Hypothalamus (tissue), 51 donors: ENCODE measurements at places on chromosomes 1 and 21.
A peak's percentile ranks its signal among the peaks of the same experiment; 100 is the strongest.

- no peak for DNase-seq
These were observed 7.1 kb upstream of the PRKCZ start for GRCh38 chr1:2042830-2043773.

DNA sequence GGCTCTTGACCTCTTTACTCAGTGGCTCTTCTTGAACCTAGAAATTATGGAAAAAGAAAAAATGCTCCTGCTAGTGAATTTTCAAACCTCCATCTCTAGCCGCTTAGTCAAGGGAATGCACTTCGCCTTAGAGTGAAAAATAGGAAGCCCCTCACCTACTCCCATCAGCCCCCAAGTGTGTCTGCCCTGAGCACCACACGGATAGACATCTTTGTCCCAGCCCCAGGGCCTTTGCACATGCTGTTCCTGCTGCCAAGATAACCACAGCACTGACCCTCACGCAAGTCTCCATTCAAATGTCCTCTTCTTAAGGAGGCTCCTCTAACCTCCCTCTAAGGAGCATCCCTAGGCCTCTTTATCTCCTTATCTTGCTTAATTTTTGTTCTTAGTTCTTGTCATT is 59.6 kb downstream of the FBXO2 start:
- no peak for DNase-seq

DNA sequence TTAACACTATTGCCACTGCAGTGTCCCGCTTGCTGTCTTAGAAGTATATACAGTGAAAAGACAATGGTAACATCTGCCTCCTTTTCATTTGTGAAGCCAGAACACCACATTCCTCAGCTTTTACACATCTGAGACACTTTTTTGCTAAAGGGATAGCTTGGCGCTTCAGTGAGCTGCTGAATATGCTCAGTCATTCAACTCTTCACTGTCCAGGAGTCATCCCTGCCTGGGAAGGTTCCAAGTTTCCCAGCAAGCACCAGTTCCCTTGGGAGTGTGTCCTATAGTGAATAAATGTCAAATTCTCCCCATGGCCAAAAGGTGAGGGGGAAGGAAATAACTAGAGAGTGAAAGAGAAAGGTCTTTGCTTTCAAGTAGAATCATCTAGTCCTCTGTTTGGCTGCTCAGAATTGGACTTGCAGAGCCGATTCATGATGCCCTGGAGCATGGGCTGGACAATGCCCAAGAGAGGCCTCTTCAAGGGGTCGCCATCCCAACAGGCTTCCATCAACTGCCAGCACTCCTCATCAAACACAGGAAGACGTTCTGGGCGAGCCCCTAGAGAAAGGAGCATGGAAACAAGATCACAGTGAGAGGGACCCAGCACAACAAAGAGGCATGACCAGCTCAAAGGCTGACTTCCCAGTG is 25.5 kb upstream of the RBBP5 start:
- DNase-seq, result no peak

- DNase-seq, result no peak
These were observed 26.2 kb upstream of the KIF26B start for GRCh38 chr1:245128381-245129101.

GRCh38 chr1:85087659-85088407 is 39.5 kb upstream of the MCOLN3 start:
- DNase-seq, result no peak

GRCh38 chr1:153796786-153797659 is 21.8 kb downstream of the SLC27A3 start:
- DNase-seq, result peak; percentile 20

- DNase-seq, result no peak
These were observed 251.4 kb downstream of the FAM72C start for GRCh38 chr1:143720087-143721023.

GRCh38 chr1:180252638-180253536 is 22.8 kb downstream of the LHX4 start:
- no peak for DNase-seq

- no peak for DNase-seq
These were observed 20.8 kb upstream of the BTG2 start for GRCh38 chr1:203284411-203285123.

DNA sequence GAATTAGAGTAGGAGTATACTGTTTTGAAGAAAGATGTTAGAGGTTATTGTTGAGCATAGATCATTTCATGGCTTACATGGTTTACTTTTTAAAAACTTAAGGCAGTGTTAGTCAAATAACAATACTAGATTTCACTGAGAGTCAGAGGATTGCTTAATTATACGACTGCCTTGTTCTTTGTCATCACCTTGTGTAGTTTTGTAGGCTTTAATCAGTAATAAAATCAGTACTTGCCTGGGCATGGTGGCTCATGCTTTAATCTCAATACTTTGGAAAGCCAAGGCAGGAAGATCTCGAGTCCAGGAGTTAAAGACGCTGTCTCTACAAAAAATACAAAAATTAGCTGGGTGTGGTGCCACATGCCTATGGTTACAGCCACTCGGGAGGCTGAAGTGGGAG is 41.3 kb upstream of the GPR52 start:
- no peak for DNase-seq

- DNase-seq, result no peak
These were observed 26.6 kb downstream of the ABCG1 start for GRCh38 chr21:42245331-42246193.

DNA sequence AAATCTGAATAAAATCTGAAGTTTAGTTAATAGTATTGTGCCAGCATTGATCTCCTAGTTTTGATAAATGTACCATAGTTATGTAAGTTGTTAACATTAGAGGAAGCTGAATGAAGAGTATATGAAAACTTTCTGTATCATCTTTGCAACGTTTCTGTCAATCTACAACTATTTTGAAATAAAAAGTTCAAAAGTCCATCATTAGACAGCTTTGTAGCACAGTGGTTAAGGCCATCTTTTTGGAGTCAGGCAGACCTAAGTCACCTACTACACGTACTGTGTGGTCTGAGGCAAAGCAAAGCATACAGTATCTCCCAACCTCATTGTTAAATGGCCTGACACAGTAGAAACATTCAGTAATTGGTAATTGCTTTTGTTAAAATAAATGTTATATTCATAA is 47.9 kb upstream of the ATP1A1 start:
- no peak for DNase-seq

DNA sequence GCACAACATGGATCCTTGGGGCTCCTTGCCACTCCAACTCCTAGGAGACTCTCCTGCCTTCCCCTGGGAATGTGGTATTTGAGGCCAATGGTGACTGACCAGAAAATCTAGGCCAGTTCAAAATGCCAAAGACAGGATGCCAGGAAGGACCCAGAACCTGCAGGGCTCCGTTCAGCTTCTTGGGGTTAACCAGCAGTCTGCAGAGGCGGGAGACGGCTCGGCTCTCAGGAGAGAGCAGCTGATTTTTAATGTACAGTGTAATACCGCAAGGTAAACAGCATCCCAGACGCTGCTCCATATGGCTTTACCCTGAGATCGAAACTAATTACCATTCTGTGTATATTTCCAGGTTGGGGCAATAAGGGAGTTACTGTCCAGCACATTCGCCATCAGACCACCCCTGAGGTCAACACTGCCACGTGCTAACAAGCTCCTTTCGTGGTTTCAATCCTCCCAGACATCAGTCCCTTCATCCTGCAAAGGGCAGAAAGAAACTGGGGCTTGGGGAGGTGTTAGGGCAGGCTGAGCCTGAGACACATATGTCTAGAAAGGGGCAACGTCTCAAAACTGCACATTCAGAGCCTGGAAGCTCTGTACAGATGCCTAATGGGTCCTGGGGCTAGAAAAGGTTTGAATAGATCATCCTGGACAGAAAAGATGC is 16.7 kb downstream of the ITPKB start:
- no peak for DNase-seq

DNA sequence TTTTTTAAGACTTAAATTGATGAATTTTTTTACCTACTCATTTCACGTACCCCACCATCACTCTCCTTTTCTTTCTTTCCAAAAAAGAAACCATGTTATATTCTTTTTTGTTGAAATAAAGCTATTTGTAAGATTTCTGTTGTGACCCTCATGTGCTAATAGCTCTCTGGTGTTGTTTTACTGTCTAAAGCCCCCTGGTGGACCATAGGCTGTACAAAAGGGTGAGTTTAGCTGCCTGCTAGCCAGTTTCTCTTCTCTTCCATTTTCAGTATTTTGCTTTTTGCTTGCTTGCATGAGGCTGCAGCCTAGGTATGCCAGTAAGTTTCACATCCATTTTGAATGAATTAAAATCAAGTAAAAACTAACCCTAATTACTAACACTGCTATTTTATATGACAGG is 15.6 kb upstream of the VAMP3 start:
- DNase-seq, result no peak

- DNase-seq, result no peak
These were observed 380 bp upstream of the FBXO28 start for GRCh38 chr1:224113545-224113917.

DNA sequence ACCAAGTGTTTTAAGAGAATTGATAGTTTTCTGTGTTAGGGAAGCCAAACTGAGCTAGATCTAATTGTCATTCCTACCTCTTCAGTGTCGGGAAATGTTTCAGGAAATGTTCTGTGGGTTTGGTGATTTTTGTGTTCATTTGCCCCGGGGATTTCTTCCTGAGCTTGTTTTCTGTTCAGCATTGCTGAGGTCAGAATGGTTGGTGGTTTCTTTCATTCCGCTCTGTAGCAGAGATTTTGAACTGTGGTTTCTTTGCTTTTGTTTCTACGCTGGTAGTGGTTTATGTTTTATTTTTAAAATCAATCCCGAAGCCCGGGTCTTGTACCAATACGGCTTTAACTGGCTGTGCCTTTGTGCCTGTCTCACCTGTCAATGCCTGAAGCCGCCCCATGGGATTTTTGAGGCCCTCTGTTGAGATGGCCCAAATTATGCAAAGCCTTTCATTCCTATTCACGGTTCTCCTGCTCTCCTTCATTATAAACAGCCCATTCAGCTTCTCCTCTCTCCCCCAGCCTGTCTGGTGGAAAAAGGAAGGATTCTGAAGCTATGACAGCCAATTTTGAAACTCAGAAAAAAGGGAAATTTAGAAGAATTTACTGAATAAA is 417.2 kb upstream of the KAZN start:
- no peak for DNase-seq

DNA sequence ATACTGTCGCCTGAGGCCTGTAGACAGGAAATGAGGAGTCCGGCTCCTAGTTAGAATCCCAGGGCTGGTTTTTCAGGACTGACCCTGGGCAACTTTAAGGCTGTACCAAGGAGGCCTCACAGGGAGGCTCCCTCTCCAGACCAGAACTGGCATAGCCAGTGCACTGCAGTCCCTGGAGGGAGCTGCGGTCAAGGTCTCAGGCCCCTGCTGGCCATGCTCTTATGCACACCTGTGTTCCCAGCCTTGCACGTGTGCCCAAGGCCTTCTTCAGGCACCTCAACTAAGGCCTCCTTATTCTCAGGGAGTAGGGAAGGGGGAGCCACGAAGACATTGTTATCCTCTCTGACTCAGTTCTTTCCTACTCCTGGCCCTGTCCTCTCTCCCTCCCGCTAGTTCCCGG is 22.0 kb upstream of the IFNAR1 start:
- no peak for DNase-seq

DNA sequence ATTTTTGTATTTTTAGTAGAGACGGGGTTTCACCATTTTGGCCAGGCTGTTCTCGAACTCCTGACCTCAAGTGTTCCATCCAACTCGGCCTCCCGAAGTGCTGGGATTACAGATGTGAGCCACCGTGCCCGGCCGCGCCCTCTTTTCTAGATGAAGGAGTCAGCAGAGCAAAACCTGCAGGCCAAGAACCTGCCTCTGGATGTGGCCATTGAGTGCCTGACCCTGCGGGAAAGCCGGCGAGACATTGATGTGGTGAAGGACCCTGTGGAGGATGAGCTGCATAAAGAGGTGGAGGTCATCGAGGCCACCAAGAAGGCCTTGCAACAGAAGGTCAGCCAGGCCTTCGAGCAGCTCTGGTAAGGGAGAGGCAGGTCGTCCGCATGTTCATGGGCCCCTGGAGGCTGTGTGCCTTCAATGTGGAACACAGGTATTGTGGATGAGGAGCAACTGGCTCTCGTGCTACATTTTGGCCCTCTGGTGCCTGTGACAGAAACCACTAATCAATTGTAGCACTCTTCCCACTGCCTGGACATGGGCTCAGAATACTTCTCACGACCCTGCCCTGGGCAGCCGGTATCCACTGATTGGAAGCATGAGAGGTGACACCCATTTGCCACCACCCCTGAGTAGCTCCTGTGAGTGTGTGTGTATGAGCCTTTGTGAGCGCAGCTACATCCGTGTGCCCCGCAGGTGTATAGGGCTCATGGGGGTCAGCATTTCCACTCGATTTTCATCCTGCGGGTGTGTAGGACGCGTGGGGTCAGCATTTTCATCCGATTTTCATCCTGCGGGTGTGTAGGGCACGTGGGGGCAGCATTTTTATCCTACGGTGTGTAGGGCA is 2.0 kb downstream of the TEKT2 start:
- DNase-seq, result no peak

- DNase-seq, result no peak
These were observed 104.3 kb downstream of the PAPPA2 start for GRCh38 chr1:176567190-176567794.

DNA sequence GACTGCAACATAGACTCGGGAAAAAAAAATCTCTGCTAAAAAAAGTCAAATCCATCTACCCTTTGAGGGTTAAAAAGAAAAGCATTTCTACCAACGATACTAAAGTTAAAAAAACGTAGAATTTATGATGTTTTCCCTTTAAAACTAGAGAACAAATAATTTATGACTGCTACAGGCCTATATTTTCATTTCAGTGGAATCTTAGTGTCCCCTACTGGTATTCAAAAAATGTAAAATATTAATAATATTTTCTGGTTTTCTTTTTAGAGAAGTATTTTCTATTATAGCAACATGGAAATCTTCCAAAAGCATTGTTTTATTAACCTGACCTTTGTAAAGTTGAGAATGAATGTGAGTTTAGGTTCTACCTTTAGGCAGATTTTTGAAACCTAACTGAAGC is 1582.2 kb downstream of the MRPL39 start:
- DNase-seq, result no peak

GRCh38 chr1:66168467-66168887 is 365.5 kb upstream of the SGIP1 start:
- DNase-seq, result no peak

DNA sequence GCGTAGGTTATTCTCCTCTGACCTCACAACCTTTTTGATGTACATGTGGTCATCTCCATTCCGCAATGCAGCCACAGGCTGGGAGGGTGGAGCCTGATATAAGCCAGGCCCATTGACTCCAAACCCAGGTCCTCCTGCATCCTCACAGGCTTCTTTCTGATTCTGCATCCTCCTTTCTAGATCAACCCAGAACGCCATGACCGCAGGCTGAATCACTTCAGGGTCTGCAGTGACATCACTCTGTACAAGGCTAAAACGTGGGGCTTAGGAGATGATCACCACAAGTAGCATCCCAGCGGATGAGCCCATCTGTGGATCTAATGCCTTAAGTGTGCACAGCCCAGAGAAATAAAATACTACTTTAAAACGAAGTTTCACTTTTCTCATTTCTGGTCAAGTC is 16.1 kb downstream of the EBNA1BP2 start:
- no peak for DNase-seq

- DNase-seq, result no peak
These were observed 10.6 kb upstream of the RRP15 start for GRCh38 chr1:218274511-218274910.

GRCh38 chr21:34553151-34553952 is 41.3 kb upstream of the KCNE1 start:
- no peak for DNase-seq
